ENCODE measurements at places on chromosomes 16 and 17. TPM values are rescaled to one million over a fixed set of nuclear protein-coding genes. Genes with fewer than 3 reads are reported as not detected.

Gene SCGB1C2
- total RNA-seq, result not detected

DNA sequence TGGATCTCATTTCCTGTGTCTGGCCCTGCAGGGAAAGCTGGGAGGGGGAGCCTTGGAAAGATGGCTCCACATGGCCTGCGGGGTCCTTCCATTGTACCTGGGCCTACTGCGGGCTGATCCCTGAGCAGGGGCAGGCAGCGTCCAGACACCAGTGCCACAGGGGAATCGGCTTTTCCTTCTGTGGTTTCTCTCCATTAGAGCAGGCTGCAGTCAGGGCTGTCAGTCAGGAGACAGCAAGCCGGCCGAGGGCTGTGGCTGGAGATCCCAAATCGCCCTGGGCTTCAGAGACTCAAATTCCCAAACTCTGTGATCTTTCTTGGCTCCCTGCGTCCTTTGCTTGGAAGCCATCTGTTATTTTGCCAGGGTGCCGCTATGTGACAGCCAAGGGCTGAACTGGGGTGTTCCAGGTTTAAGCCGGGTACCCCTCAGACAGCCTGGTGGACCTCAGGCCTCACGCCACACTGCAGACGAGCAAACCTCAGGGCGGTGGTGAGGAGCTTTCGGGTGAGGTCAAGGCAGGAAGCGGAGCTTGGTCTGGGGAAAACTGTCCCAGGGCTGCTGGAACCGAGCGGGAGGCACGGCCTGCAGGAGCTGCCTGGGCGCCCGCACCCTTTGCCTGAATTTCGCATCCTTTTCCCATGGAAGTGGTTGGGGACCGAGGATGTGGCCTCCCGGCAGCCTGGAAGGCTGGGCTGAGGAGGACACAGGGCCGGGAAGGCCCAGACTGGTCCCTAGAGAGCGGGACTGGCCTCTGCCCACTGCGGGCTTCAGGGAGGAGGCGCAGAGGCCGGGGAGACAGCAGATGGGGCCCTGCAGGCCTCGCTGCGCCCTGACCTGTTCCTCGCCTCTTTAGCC lies 1.5 kb upstream of the CPNE7 start:
- DNase-seq, result no peak

- peak; percentile 91 for DNase-seq
Observed at GRCh38 chr16:11507991-11508390, 78.7 kb downstream of the LITAF start.

DNA sequence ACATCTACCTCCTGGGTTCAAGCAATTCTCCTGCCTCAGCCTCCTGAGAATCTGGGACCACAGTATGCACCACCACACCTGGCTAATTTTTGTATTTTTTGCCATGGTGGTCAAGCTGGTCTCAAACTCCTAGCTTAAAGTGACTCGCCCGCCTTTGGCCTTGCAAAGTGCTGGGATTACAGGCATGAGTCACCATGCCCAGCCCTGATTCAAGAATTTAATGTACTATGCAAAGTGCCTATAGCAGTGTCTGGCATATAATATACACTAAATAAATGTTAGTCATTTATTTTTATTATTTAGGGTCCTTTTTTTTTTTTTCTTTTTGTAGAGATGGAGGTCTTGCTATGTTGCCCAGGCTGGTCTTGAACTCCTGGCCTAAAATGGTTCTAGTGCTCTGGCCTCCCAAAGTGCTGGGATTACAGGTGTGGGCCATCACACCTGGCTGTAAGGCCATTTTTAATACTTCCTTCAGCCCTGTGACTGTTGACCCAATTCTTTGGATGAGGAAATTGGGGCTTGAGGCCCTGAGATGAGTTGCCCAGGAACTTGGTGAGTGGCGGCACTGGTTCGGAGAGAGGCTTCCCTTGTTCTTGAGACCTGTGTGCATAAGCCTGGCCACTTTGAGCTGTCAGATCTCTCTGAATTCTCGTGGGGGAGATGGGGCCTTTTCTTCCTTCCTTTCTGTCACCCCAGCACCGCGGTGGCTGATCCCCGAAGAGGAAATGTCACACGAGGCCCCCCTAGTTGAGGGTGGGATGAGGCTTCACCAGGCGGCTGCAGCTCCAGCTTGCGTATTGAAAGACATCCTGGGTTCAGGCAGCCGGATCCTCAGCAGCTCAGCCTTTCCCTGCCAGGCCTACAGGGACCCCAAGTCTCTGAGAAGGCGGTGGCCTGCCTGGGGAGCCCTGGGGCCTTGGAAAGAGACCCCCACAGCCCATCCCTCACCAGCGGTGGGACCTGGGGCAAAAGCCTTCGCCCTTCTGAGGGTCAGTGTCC lies 38.7 kb downstream of the LAT start:
- peak; percentile 34 for DNase-seq

GRCh38 chr16:72923757-72924156 lies 124.2 kb downstream of the ZFHX3 start:
- DNase-seq, result no peak

- no peak for DNase-seq
Observed at GRCh38 chr17:5035315-5035714, at the start of gene SLC52A1. SLC52A1 (minus strand) TSS chr17:5035426; CDS start chr17:5034606, 820 bp downstream.

Data from osteoblast (primary cell).